ENCODE measurements at places on chromosomes 6 and 20. TPM values are rescaled to one million over a fixed set of nuclear protein-coding genes. Genes with fewer than 3 reads are reported as not detected.

The TM9SF4 gene
- total RNA-seq = 17.9 TPM

The KIF25 gene
- total RNA-seq = not detected

The CLPSL1 gene
- not detected for total RNA-seq

The PTCRA gene
- total RNA-seq = not detected

The KCNK15 gene
- 1.3 TPM for total RNA-seq

The TRAPPC3L gene
- not detected for total RNA-seq

The OPN5 gene
- 0.06 TPM for total RNA-seq

The ARMC12 gene
- total RNA-seq = not detected

The DYNLT2 gene
- 1.8 TPM for total RNA-seq

The SNAI1 gene
- total RNA-seq = 1.7 TPM

The TPBG gene
- 33.2 TPM for total RNA-seq

The SMLR1 gene
- total RNA-seq = not detected

The HSPA12B gene
- 0.17 TPM for total RNA-seq

The C6orf58 gene
- total RNA-seq = 0.39 TPM

The SLC22A23 gene
- total RNA-seq = 1.5 TPM

The SLC12A5 gene
- total RNA-seq = not detected

The COL12A1 gene
- total RNA-seq = 6.6 TPM

The ZNF335 gene
- total RNA-seq = 9.5 TPM

The C6orf118 gene
- total RNA-seq = not detected

The CFAP61 gene
- total RNA-seq = not detected

The ATP9A gene
- 7.9 TPM for total RNA-seq

The CD109 gene
- total RNA-seq = 34.0 TPM

The BPI gene
- 0.09 TPM for total RNA-seq

The ZFAND3 gene
- total RNA-seq = 12.9 TPM

The MLN gene
- not detected for total RNA-seq

The DHX16 gene
- total RNA-seq = 59.9 TPM

The SAMD10 gene
- 1.2 TPM for total RNA-seq

The ZNF184 gene
- total RNA-seq = 13.9 TPM

The SULF2 gene
- 3.7 TPM for total RNA-seq

The SAPCD1 gene
- 0.27 TPM for total RNA-seq

The NPBWR2 gene
- not detected for total RNA-seq

The SAMD3 gene
- not detected for total RNA-seq

The BANF2 gene
- not detected for total RNA-seq

The RALY gene
- 74.2 TPM for total RNA-seq

The OPRM1 gene
- not detected for total RNA-seq

Measured in Daoy (cell line).